ENCODE measurements at places on chromosomes 4 and X. TPM values are rescaled to one million over a fixed set of nuclear protein-coding genes. Genes with fewer than 3 reads are reported as not detected.

The FHIP1A gene
- total RNA-seq = 18.5 TPM

The RS1 gene
- not detected for total RNA-seq

The PCYT1B gene
- total RNA-seq = not detected

The TSPAN5 gene
- 2.1 TPM for total RNA-seq

The RTL9 gene
- 0.38 TPM for total RNA-seq

The TMEM144 gene
- 12.6 TPM for total RNA-seq

The GATA1 gene
- 0.16 TPM for total RNA-seq

The RTL5 gene
- total RNA-seq = 2.4 TPM

The COL25A1 gene
- total RNA-seq = 0.73 TPM

The SLC6A14 gene
- not detected for total RNA-seq

The UGT2B7 gene
- not detected for total RNA-seq

Measured in Right ventricle myocardium inferior (tissue), 1 donor.